Hematopoietic multipotent progenitor cell treated with erythropoietin and hydrocortisone succinate and interleukin-3 and kit ligand, for 4 days (in vitro differentiated cells): ENCODE measurements at places on chromosomes 3 and 15.

DNA sequence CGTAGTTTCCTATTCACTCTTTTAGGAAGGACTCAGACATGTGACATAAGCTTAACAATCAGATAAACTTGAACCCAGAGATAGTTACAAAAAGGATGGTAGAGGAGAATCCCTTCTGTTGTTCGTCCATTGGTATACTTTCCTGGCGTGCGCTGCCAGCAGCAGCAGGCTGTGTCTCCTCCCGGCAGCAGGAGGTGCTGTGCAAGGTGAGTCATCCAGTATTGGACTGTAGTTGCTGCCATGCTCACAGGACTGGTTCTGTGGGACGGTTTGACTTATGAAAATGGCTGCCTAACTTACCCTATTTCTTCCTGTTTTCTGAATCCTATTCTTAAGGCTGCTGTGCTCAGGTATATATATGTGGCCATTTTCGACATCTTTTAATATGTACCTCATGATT is 253.4 kb upstream of the LRRC3B start:
- DNase-seq, result no peak

GRCh38 chr3:111929484-111929883 is 49.3 kb upstream of the ABHD10 start:
- no peak for DNase-seq

- no peak for DNase-seq
These were observed 234.5 kb upstream of the GAP43 start for GRCh38 chr3:115388811-115389210.

DNA sequence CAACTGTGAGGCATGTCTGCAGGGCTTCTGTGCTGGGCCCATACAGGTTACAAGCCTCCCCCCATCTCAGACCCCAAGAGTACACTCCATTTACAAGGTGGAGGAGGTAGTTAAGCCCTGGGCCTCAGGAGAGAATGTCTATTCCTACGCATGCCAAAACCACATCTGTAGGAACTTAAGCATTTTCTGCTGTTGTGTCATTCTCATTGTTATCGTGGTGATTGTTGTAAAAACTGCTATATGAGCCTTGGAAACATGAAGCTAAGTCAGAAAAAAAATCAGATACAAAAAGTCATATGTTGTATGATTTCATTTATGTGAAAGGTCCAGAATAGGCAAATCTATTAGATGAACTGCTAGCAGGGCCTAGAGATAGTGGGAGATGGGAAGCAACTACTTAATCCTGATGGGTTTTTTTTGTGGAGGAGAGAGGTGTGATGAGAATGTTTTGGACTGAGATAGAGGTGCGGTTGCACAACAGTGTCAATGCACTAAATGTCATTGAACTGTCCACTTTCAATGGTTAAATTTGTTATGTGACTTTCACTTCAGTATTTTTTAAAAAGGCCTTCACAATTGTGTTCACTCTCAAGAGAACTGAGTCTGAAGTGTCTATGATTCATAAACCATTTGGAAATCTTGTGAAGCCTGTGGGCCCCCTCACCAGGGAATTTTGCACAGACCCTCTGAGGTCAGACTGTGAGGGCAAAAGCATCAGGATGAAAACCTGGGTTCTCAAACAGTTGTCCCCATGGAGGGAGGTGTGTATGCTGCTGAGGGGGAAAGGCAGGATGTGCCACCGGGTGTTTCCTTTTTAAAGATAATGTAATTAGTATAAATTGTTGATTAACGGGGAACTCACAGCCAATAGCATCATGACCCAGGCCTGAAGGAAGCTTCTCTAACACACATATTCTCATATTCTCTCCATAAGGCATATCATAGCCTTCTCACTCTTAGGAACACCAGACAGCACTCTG is 3.2 kb downstream of the RTP3 start:
- DNase-seq, result peak; percentile 41

DNA sequence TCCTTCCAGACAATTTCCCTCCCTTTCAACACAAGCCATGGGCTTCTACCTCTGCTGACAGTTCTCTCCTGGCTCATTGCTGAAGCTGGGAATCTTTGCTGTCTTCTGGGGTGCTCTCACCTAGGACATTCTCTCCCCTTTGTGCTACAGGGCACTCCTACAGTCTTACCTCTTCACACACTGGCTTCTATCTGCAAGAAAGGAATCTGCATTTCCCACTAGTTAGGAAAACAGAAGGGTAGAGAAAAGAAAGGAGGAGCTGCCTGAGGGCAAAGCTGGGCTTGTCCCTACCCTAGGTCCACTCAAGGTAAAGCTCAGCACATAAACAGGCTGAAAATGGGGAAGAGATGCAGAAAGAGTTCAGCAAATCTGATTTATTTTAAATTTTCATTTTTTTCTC is 5.6 kb upstream of the ARGFX start:
- DNase-seq, result no peak

DNA sequence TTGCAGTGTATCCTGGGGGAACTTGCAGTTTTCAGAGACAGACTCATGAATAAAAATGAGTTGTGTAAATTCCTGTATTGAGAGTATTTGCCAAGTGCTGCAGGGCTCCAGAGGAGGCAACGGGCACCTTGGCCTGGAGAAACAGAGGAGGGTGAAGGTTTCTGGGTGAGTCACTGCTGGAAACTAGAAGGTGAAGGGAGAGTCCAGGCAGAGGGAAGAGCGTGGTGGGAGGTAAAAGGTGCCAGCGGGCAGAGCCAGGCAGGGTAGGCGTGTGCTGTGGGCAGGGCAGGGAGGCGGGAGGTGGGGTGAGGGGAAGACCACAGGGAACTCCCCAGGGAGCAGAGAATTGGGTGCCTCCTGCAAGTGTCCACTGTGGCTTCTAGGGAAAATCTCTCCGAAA is 120.8 kb downstream of the SLCO3A1 start:
- DNase-seq, result no peak

DNA sequence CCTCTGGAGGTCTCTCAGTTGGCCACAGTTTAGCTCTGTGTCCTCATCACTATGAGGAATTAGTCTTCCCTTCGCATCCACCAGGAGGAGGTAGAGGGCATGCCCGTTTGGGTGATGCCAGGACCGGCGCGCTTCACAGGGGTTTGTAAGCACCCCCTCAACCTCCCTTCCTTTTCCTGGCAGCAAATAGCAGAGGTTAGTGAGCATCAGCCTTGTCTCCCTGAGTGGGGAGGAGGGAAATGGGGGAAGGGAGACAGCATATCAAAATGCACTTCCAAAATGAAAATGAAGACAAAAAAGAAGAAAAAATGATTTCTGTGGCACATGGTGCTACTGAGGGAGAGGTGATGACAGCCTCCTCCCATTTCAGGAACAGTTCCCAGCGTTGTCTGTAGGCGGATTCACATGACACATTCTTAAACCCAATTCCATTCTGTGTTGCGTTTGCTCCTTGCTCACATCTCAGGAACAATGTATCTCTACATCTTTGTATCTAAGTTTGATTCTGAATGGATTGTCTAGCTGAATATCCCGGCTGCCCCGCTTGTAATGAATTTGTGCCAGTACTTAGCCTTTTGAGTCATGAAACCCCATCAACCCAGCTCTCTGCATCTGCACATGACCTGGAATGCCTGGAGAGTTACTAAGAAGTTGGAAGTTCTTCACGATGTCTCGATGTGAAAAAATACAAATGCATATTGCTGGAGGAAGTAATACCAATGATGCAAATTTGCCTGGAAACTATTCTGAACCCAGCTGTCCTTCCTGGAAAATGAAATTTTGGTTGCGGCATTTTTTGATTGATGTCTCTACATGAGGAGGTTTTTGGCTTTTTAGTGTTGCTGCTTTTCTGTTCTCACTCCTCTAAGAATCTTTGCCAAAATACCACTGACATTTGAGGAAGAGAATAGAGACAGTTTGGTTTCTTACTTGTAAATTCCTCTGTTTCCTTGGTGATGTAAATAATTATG is 45.2 kb downstream of the TYRO3 start:
- peak; percentile 85 for DNase-seq

GRCh38 chr3:138724443-138724842 is 110.3 kb downstream of the PIK3CB start:
- no peak for DNase-seq

- DNase-seq, result no peak
These were observed 244.7 kb upstream of the ST8SIA2 start for GRCh38 chr15:92149029-92149428.

GRCh38 chr3:59443618-59444293 is 393.9 kb upstream of the CFAP20DC start:
- DNase-seq, result no peak

- no peak for DNase-seq
These were observed 24.8 kb downstream of the GRAMD2A start for GRCh38 chr15:72172796-72173195.

DNA sequence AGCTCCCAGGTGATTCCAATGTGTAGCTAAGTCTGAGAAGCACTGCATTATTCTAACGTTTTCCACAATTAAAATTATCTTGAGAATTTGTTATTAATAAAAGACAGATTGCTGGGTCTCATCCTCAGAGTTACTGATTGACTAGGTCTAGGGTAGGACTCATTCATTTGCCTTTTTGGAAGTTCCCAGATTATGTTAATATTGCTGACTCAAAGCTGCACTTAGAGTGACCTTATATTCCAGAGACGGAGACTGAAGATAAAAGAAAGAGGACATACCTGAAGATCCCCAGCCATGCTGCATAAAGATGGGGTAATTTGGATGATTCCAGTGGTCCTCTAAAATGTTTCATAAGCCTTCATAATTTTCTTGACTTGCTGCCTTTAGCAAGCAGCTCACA is 81.8 kb downstream of the PLSCR2 start:
- DNase-seq, result no peak

GRCh38 chr3:25273582-25274171 is 154.4 kb upstream of the RARB start:
- DNase-seq, result no peak

GRCh38 chr3:41507336-41508062 is 308.2 kb downstream of the CTNNB1 start:
- DNase-seq, result no peak

- no peak for DNase-seq
These were observed 465.2 kb downstream of the NLGN1 start for GRCh38 chr3:173862701-173863100.

- peak; percentile 57 for DNase-seq
These were observed 11.9 kb downstream of the ARIH2 start for GRCh38 chr3:48930590-48930989.

DNA sequence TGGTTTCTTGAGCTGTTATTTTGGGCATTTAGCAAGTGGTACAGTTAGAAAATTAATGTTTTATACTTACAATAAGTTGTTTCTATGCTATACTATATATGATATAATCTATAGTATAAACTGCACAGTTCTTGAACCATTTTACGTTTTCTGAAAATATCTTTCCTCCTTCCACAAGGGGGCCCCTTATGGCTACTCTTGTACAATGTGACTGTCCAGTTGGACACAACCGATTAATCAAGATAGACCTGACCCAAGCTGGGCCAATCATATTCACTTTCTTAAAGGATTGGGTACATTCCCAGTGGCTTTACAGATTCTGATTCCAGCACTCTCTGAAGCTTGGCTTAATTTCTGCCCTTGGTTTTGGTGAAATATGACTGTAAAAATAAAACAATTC is 953.4 kb downstream of the AGBL1 start:
- DNase-seq, result peak; percentile 0

DNA sequence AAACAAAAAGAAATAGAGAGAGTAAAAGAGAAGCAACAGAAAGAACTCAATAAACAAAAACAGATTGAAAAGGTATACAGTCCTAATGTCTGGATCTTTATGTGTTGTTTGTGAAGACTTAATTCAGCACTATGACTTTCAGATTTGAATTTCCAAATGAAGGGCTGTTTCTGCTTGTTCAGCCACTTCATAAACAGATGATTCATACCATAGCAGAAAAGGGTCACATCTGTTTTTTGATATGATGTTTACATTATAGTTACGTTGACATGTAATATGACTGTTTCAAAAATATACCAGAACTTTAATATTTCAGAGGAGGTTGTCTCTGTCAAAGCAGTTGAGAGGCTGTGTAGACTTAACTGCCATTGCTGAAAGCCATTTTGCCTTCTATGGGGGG is 24.1 kb downstream of the ASB14 start:
- DNase-seq, result no peak

DNA sequence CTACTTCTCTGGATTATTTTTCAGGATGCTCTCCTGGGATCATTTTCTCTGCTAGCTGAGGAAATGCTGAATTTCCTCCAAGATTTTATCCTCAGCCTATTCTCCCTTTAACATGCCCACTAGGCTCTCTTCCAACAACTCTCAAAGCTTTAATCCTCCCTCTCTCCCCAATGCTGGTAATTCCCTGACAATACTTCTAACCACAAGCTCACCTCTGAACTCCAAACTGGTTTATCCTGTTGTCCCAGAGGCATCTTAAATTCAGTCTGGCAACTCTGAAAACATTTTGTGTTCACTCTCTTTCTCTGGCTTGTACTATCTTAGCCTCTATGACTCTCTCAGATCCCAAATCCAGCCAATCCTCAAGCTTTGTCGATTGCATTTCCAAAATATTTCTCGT is 490.3 kb downstream of the MECOM start:
- DNase-seq, result no peak

DNA sequence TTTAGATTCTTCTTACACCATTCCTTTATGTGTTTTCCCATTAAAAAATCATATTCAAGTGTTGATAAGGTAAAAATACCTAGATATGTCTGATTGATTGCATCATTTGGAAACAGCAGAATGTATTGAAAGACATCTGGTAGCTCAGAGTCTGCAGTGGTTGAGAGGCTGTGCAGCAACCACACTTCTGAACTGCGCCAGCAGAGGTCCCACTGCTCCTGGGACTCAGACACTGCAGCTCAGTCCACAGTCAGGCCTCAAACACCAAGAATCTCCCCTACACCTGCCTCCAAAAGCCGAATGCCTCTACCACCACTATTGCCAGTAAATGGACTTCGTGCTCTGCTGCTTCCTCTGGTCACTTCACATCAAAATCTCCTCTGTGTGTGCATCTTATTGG is 176.9 kb upstream of the LMCD1 start:
- peak; percentile 82 for DNase-seq

DNA sequence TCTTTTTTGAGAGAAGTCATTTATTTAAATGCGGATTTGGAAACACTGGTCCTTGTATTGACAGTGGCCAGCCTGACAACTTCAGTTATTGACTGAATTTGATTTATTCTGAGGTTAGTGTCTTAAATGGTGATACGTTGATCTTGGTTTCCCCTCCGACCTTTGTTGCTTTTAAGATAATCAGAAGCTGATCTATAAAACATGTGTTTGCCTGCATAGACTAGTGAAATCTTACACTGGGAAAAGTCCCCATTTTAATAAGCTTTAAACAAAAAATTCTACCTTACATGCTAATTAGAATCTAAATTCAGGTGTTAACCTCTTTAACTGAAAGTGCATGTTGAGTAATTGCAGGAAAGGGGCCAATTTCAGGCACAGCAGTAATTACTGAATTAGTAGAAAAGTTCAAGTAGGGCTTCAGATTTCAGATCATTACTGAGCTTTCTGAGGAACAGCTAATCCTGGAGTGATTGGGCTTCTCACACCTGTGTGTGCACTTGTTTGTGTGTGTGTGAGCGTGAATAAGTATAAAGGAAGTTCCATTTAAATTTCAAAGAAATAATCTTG is 221.4 kb downstream of the SOX2 start:
- DNase-seq, result no peak

DNA sequence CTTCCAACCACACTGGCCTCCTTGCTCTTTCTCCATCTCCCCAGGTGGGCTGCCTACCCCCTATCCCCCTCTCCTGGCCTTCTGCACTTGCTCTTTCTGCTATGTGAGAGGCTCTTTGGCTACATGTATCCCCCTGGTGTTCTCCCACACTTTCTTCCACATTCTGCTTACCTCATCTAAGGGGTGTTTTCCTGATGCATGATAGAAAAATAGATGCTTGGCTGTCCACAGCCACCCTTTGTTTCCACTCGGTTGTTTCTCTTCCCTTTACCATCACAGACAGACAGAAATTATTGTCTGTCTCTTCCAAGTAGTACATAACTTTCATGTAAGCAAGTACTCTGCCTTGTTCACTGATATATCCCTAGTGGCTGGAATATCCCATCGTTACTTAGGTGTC is 39.2 kb downstream of the MCTP2 start:
- no peak for DNase-seq

- no peak for DNase-seq
These were observed 242.0 kb downstream of the SHQ1 start for GRCh38 chr3:72606005-72606800.
